A673 (cell line): ENCODE measurements at places on chromosomes 7 and 10.

DNA sequence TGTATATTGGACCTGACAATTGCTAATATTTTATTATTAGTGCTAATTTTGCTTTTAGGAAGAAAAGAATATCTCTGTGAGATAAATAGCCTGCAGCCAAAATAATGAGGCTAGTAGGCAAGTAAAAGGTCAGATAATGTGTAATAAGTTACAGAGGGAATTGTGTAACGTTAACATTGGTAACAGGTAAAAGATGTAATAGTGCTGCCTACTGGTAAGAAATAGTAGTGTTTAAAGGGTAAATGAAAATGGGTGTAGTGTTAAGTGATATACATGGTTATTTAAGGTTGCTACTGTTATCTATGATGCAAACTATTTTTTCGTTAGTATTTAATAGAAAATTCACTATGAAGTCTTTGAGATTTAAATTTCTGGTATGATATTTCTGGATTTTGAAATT lies 9.2 kb upstream of the FOXP2 start:
- DNase-seq: peak; percentile 15

DNA sequence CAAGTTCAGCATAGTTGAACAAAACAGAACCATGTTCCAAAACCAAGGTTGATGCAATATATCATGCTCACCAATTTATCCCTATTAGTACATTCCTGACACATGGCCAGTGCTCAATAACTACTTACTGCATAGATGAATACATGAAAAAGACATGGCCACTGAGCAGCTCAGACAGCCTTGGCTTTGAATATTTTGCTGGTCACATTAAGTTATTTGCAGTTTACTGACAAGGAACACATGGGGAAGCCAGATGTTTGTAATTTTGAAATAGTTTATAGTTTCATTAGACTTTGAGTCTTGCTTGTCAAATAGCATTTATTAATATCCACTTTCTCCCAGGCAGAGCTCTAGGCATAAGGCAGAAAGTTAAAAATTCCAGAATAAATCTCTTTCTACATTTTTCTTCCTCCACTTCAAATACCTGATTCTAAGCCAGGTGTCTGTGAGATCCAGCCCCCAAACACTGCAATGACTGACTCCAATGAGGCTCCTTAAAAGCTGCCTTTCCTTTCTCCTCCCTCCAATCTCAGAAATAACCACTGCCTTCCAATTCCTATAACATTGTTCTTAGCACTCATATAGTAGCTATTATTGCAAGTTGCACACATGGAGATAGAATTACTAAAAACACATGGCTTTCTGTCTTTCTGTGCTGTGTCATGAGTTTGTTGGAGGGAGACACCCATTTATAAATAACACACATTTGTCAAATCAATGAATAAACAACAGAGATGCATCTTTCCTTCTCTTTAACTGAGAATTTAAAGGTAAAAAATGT lies 91.3 kb downstream of the PCGF5 start:
- DNase-seq: no peak

GRCh38 chr7:13144673-13145072 lies 457.2 kb downstream of the ARL4A start:
- no peak for DNase-seq

DNA sequence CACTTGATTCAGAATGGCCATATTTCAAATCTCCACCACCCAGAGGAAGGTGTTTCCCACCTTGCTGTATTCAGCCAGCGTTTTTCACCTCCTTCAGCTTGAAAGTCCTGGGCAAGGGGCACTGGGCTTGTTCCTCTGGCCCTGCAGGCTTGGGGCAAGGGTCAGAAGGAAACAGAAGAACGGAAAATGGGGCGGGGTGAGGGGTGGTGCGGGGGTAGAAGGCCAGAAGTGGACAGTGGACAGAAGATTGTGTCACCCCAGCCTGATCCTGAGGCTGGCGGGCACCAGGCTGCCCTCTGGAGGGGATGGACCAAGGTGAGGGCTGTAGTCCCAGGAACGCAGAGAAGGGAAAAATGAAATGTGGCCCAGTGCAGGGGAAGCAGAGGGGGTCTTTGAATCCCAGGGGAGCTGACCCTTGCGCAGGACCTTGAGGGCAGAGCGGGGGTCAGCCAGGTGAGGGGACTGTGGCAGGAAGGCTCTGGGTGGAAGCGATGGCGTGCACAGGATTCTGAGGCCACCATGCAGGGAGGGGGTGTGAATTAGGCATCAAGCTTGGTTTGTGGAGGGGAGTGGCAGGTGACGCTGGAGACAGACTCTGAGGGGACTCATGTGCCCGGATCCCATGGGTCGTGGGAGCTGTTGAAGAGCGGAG lies 23.0 kb downstream of the TMEM120A start:
- no peak for DNase-seq

DNA sequence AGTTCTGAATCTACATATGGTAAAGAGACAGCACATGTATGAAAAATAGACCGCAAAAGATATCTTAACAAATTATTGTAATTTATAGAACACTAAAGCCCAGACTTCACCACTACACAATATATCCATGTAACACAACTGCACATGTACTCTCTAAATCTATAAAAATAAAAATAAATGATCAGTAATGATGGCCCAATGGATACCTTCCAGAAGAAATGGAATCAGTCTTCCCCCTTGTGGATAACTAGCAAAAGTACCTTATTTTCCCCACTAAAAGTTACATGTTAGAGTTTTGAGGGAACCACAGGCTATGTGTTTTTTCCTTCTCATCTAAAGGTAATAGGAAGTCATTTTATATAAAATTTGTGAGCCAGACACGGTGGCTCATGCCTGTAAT lies 25.7 kb downstream of the C7orf25 start:
- DNase-seq: peak; percentile 16

DNA sequence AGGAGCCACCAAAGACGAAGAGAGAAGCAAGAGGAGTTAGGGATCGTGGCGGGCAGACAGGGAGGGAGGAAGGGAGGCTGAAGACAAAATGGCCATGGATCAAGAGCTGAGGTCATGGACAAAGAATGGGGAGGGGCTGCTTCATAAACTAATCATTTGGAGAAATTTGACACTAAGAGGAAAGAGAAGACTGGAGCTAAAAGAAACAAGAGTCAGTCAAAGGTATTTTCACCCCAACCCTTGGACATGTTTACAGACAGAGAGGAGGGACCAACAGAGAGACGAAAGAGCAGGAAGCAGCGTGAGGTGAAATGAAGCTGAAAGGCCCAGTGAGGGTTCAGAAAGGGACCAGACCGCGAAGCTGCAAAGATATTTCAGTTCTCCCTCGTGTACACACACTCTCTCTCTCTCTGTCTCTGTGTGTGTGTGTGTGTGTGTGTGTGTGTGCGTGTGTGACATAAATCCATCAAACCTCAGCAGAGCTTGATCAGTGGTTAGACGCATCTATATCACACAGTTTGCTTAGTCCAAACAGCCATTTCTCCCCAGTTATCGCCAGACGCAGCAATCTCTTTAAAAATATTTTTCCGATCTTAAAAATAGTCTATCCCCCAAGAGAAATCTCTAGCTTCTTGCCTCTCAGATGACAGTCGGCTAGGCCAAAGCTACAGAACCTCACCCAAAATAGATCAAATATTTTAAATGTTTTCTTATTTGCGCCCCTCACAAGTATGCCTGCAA lies 12.5 kb upstream of the CALD1 start:
- DNase-seq: no peak

DNA sequence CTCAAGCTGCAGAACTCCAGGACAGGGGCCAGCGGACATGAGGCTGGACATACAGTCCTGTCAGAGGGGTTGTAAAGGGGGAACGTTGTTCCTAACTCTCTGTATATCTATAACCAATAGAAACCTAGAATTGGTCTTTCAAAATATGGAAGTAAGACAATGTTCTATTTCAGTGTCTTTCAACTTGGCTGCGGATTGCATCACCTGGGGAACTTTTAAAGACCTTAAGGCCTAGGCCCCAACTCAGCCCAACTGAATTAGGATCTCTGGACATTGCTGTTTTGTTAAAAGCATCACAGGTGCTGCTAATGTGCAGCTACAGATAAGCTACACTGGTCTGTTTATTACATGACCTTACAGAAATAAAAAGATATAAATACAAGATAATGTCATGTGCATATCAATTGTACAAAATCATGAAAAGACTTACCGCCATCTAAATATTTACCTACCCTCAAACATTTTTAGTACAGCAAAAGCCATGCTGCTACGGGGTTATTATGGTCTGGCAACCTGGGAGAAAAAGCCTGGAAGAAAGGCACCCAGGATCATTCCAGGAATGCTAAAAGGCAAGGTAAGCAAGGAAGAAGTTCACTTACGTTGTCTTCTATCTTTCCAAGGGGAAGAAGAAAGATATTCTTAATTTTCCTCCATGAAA lies 169.1 kb downstream of the RAPGEF5 start:
- DNase-seq: no peak

DNA sequence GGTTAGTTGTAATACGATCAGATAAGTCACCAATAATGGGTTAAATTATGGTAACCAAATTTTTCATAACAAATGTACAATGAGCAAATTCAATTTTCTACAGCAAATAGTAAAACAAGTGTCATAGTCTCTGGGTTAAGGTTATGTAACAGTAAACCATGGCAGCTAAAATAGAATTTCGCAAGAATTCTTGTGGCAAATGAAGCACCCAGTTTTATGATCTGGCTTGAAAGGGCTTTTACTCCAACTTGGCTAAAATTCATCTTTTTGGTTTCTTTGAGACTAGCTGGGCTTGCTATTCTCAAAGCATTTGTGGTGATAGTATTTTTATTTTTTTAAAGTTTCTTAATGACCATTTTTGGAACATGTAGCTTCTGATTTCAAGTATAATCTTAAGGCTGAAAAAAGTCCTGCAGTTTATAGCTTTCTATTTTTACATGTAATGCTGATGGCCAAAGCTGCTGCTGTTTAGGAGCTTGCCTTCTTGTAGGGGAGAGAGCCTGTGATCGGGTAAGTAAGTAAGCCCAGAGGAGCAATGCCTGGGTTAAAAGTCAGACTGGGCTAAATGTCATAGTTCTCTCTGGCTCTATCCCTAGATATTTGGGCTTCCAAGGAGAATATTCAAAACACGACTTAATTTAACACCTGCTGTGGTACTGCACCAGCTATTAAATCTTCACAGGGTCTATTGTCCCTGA lies 55.5 kb upstream of the SYPL1 start:
- no peak for DNase-seq
